Smooth muscle cell of the brain vasculature (primary cell): ENCODE measurements at places on chromosomes 5 and 9.

- no peak for DNase-seq
Measured at GRCh38 chr5:76476474-76477038, 73.5 kb downstream of the IQGAP2 start.

GRCh38 chr5:150570333-150570732, 62.4 kb downstream of the NDST1 start:
- DNase-seq: no peak

DNA sequence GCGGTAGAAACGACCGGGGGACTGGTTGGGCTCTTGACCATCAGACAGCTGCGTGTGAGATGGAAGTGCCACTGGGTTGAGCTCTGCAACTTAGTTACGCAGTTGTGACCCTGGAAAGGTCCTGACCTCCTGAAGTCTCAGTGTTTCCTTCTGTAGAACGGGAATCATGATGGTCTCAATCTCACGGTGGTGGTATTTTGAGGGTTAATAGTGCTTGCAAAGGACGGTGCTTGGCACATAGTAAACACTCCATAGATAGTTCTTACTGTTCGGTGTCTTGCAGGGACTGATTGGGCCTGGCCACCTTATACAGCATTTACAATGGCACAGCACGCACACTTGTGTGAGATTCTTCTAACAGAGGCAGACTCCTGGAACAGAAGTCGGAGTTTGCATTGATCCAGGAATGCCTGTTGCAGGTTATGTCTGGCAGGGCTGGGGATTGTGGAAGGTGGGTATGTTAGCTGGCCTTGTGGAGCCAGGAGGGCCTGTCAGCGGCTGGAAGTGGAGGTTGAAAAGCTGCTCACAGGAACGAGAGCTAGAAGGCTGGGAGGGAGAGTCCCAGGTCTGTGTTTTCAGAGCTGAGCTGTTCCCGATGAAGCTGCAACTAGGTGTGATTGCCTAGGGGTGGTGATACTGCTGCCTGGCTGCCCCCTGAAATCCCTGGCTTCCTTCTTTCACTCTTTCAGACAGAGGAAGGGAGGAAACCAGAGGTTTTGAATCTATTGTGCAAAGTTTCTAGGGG, 962 bp upstream of the TXN start:
- DNase-seq: no peak

DNA sequence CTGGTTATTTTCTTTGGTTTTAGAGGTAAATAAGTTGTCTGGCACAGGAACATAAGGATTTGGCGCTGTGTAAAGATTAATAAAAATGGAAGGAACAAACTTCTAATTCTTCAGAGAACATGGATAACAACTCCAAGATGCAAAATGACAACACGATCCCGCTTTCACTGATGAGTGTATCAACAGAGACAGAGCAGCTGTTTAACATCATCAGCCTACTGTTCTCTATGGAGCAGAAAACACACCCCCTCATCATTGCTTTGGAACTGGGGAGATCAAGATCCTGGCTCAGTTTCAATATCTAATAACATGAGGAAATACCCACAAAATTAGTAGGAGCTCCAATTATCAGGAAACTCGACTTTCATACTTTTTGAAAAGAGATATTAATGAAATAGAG, 8.3 kb upstream of the GAS1 start:
- no peak for DNase-seq

- DNase-seq: no peak
Measured at GRCh38 chr5:124796495-124796894, 50.1 kb upstream of the ZNF608 start.

GRCh38 chr9:91835632-91836031, 114.4 kb downstream of the ROR2 start:
- DNase-seq: no peak

GRCh38 chr9:122366074-122366660, 4.7 kb upstream of the PTGS1 start:
- DNase-seq: no peak

GRCh38 chr5:90642706-90643229, 84.2 kb downstream of the ADGRV1 start:
- no peak for DNase-seq

DNA sequence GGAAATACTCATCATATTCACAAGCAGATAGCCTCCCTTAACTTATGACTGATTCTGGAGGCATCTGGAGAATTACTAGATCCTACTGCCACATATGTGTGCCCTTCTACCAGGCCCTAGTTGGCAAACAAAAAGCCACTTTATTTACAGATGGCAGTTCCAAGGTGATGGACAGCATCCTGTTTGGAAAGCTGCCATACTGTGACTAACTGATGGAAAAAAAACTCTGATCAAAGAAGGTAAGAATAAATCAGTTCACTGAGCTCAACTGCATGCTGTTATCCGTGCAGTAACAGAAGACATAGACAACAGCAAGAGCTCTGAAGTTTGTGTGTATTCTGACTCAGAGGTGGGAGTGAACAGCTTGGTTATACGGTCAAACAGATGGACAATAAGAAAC, 279.8 kb upstream of the POU5F2 start:
- no peak for DNase-seq

DNA sequence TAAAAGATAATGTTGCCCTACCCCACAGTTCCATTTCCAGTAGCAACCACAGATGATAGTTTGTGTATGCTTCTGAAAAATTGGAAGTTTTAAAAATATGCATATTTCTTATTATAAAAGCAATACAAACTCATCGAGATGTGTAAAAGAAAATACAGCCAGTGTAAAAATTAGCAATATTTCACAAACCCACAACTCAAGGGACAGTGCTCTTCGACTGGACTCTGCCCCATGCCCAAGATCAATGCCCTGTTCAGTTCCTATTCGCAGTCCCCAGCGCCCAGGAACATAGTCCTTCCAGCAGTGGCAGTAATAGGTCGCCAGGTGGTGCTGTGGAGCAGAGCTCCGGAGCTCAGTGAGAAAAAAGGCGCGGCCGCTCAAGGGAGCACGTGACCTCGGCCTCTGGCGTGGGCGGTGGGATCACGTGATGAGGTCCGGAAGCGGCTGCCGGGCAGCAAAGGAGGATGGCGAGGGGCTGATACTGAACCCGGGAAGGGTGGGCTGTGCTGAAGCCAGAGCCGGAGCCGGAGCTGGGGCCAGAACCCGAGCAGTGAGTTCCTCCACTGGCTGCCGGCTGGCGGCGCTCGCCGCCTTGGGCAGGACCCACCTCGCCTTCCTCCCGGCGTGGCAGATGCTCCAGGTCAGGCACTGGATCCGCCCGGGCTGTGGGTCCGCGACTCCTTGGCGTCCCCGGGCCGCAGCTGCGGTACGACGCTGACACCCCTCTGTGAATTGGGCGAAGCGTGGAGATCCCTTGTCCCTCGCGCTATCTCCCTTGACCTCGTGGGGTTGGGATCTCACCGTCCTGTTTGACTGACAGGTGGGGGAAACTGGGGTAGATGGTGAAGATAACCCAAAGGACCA, at the start of gene SLC36A1:
TSS of gene SLC36A1 (plus strand) at position 430 of the 864 bp plus-strand sequence. CDS start 11,190 bp downstream, outside the sequence.
- peak; percentile 83 for DNase-seq

DNA sequence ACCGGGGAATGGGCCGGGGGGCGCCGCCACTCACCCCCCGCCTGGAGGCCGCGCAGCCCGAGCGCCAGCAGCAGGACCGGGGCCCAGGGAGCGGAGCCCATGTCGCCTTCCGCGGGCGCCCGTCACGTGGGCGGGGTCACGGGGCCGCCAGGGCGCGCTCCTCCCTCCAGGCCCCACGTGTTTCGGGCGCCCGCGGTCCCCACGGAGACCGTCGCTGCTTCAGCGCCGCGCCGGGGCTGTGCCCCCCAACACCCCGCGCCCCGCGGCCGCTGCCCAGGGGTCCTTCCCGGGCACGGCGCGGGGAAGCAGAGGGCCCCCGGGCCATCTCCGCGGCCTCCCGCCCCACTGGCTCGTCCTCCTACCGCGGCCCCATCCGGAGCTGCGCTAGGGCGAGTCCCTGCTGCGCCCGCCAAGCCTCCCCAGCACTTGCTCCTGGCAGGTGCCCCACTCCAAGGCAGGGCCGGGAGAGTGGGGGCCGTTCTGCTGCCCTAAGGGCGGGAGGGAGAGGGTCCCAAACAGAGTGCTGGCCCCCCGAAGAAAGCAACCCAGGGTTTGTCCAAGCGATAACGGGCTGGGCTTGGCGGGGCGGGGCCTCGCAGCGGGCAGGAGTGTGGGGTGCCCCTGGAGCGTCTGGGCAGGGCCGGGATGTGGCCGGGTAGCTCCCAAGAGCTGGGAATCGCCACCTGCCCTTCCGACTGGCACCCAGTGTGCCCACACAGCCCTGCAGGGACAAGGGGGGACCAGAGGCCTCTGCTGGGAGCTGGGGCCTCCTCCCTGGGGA, at the start of gene DPP7:
TSS of gene DPP7 (minus strand) at position 121 of the 781 bp plus-strand sequence. CDS start at position 101, 20 bp downstream.
- no peak for DNase-seq

GRCh38 chr5:127812570-127812969, 109.4 kb downstream of the CCDC192 start:
- no peak for DNase-seq

GRCh38 chr5:148070621-148071020, 6.8 kb downstream of the SPINK5 start:
- DNase-seq: no peak

DNA sequence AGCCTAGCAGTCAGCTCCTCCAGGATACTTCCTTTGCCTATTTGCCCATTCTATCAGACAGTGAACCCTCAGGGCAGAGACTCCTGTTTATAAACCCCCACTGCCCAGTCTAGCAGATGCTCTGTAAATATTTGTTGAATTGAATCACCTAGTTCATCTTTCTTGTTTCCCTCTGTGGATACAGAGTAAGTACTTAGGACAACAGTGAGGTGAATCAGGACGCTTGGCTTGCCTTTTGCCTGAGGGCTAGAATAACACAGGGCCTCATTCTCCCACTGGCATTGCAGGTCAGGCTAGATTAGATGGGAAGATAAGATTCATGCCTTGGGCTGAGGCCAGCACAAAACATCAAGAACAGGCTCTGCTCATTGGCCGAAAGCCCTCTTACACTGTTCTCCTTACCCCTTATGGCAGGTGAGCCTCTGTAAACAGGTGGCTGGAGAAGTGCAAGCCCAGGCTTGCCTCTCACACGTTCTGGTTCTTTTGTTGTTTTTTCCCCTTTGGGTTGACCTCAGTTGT, 22.2 kb downstream of the TNFSF8 start:
- no peak for DNase-seq

DNA sequence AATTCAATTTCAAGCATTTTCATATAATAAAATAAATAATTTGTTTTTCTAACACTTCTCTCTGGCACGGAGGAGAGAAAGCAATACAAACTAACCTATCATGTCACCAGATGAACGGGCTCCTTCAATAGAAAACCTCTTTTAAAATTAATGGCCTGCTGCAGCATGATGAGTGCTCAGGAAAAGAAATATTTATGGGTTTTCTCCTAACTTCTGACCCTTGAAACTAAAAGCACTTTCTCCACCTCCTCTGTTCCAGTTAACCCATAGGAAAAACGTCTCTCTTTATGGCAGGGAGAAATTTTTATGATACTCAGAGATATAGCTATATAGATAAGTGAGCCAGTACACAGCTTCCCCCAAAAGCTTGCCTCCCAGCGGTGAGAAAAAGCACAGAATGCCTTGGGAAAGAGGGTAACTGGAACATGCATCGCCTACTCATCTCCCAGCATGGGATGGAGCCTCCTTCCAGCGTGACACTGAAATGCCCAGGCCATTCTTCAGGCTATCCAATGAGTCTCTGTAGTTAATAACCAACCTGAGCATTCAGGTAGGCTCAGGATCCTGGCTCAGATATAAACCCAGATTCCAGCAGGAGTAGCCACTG, 963.0 kb upstream of the DMAC1 start:
- no peak for DNase-seq

DNA sequence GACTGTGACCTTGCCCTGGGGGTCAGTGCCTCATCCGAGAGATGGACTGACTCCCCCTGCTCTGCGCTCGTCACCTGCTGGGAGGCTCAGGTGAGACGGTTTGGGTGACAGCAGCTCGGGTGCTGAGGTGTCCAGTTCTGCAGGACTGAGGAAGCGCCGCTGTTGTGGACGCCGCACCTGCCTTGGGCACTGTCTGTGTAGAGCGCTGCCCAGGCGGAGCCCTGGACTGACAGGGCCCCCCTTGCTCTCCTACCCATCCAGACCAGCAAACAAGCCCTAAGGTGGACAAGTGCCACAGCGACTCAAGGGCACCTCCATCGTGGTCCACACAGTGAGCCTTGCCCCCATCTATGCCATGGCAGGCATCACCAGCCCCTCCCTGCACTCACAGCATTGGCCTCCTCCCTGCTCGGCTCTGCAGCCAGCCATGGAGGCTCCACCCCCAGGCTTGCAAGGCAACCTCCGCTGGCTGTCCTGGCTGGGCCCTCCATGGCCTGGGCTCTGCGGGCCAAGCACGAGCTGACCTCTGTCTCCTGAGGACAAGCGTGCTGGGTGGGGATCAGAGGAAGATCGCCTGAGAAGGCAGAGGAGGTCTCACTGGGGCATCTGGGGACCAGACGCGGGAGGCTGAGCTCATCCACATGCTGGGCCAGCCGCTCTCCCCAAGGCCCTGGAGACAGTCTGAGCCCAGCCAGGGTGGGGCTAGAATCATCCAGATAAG, 87.1 kb upstream of the COL5A1 start:
- no peak for DNase-seq

DNA sequence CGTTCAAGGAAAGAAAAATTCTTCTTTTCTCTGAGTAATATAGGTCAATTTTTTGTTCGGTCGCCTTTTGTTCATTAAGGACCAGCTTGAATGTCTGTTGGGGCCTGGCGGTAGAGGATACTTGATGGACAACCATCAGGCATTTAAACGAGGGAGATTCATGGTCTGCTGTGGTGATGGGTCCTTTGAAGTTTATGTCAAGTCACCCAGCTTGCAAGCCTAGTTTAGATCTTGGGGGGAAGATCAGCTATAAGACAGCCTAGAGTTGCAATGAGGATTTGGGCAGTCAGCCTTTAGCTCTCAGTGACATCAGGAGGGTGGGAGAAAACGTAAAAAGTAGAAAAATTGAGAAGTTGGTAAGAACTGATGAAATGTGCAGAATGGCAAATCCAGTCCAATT, 80.2 kb upstream of the SPRY4 start:
- no peak for DNase-seq

GRCh38 chr5:34043099-34043876, at the start of gene C1QTNF3:
Gene C1QTNF3 (minus strand): TSS chr5:34043213. CDS start chr5:34043125, 88 bp downstream.
- no peak for DNase-seq

GRCh38 chr9:80285326-80285725, 713.6 kb downstream of the TLE4 start:
- peak; percentile 23 for DNase-seq

DNA sequence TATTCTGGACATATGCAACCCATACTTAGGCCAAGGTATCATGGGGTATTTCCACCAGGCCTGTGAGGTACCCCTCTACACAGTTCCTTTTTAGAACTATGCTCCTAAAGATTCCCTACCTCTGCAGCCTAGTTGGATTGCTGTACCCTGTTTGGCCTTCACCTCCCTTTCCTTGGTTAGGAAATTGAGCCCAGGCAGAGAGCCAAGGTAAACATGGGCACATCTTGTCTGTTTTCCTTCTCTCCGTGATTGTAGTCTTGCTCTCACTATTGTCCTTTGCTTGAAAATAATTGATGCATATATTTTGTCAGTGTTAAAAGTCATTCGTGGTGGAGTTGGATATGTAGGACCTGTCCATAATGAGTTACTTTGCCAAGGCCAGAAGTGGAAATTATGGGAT, 26.7 kb downstream of the BDP1 start:
- DNase-seq: peak; percentile 61

DNA sequence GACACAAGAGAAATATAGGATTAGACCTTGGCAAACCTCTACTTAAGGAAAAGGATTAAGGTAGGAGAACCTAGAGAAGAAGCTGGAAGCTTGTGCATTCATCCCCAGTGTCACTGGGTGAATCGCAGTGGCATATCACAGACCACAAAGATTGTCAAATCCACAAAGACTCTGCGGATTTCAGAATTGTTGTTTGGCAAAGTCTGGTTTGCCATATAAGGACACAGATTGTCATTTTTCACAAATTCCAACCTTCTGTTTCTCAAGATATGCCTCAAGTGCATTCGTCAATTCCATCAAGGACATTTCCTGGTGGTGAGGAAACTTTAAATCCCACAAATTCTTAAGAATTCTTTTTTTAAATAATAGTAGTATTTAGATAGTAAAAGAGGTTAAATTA, 395.1 kb upstream of the PAPPA start:
- DNase-seq: no peak
